ENCODE measurements at places on chromosomes 11 and 22.

DNA sequence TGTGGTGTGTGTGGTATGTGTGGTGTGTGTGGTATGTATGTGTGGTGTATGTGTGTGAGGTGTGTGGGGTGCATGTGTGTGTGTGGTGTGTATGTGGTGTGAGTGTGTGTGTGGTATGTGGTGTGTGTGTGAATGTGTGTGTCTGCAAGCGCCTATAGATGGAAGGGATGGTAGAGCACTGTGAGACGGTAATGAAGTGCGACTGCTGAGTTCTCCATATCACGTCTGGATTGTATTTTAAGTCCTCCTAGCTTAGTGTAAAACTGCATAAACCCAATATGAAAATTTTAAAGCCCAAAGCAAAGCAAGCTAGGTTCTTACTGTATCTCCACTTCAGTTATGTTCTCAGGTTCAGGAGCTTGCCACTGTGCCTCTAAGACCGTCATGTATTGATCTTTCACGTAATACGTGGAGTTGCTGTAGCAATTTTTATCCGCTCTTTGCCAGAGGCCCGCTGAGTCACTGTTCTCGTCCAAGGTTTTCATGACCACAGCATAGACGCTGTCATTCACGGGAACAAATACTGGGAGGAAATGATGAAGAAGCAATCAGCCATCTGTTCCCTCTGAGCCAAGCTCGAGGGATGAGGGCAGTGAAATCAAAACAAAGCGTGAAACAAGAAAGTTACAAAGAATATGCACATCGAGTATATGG, 5.5 kb downstream of the PLET1 start:
- DNase-seq = no peak

DNA sequence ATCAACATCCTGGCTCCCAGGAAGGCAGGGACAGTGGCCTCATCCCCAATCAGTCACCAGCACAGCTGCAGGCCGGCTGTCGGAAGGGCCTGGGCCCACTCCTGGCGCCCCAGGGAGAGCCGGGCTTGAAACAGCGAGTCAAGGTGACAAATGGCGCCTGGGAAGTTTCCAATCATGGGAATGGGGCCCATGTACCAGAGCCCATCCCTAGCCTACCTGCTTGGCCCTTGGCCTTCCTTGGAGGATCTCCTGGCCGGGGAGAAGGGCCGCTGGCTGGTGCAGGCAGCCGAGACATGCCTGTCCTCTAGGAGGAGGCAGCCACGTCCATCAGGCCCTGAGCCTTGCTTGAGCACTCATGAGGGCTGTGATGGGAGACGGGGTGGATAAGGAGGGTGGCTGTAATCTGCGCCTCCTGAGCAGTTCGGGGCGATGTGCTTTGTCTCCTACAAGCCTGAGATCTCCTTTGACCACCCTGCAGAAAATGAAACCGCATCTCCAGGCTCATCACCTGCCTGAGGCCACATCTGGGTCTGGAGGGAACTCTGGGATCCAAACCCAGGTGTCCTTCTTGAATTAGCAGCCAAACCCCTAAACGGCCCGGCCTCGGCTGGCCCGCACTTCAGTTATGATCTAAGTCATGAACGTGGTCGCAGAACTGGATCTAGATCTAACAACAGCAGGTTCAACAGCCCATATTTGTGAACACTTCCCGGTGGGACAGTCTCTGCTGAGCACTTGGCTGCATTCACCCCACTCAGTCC, 862.0 kb downstream of the TBC1D22A start:
- DNase-seq = no peak

- DNase-seq = no peak
These were observed 10.2 kb upstream of the DDB2 start for GRCh38 chr11:47204637-47204989.

GRCh38 chr11:117873828-117874125, 2.7 kb downstream of the FXYD6 start:
- no peak for DNase-seq

GRCh38 chr11:6604790-6605189, 1.2 kb downstream of the ILK start:
- DNase-seq = no peak

DNA sequence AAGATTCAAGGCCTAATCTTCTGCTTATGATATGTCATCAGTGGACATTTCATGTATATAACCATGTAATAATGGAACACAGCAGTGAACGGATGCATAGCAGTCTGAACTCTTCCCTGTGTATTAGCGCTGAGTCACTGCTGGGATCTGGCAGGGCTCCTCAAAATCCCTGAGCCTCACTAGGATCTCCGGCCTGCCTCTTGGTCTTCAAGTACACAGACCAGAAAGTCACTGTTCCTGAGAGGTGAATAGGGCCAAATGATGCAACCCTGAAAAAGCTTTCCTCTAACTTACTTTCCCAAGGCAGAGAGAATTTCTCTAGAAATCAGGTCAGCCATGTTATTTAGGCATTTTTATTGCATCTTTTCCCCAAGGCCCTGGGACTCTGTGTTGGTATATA, 35.0 kb downstream of the POU2AF1 start:
- DNase-seq = no peak

DNA sequence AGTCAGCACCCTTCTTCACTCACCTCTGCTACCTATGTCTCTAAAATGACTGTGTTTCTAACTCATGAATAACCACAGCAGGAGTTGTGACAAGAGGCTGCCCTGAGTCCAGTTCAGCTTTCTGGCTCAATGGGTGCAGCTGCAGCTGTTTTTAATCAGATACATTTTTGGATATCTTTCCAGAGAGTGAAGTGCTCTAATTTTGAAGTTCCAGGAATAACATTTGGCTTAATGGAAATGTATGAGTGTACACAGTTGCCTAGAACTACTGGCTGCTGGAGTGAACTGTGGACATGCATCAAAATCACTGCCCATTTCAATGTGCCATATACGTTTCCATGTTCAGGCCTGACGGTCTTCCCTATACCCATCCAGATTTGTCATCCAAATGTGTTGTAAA, 769.5 kb upstream of the ANO3 start:
- DNase-seq = no peak

DNA sequence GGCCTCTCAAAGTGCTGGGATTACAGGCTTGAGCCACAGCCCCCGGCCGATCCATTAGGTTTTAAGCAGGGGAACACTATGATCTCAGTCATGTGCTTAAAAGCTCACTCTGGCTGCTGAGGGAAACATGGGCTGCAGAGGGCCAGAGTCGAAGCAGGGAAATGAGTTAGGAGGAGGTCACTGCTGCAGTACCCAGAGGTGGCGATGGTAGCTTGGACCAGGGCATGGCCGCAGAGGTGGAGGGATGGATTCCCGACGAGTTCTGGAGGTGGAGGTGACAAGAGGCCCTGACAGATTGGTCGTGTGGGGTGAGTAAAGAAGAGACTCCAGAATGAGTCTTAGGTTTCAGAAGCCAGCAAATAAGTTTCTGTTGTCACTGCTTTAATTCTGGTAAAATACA, 54.4 kb upstream of the INCENP start:
- DNase-seq = no peak

GRCh38 chr11:15967166-15967565, 389.2 kb downstream of the SOX6 start:
- DNase-seq = peak; percentile 89

DNA sequence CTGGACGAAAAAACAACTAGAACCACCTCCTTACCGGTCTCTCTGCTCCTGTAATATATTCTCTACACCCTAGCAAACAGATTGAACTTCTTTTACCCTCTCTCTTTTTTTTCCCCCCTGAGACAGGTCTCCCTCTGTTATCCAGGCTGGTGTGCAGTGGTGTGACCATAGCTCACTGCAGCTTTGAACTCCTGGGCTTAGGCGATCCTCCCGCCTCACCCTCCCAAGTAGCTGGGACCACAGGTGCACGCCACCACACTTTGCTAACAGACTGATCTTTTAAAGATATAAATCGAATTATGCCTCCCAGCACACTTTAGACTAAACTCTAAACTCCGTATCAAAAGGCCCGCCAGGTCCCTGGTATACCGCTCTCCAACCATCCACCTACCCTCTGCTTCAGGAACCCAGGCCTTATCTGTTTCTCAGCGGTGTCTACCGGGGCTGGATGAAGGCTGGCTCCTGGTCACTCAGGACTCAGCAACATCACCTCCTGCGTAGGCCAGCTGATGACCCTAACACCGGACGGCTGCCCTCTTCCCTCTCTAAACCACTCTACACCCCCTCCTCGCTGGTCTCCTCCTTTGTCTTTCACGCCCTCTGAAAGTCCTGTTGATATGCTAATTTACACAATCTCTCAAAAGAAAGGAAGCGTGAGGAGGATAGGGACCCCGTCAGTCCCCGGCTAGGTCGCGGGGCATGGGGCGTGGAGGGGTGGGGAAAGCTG, 745 bp downstream of the C22orf39 start:
- no peak for DNase-seq

DNA sequence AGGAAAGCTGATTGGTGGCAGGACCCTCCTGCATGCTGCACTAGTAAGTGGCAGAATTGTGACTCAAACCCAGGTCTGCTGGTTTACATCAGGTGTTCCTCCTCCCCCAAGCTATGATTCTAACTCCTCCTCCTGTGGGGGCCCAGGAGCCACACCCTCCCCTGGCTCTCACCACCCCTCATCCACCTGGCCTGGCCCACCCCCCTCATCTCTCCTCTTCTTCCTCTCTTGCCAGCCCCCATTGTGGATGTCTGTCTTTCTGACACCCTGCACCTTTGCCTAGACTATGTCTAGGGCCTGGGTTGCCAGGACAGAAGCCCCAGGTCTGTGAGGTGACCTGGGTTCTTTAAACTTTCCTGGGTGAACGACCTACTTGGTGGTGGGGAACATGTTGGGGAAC, 59.9 kb downstream of the GRIK4 start:
- DNase-seq = no peak

DNA sequence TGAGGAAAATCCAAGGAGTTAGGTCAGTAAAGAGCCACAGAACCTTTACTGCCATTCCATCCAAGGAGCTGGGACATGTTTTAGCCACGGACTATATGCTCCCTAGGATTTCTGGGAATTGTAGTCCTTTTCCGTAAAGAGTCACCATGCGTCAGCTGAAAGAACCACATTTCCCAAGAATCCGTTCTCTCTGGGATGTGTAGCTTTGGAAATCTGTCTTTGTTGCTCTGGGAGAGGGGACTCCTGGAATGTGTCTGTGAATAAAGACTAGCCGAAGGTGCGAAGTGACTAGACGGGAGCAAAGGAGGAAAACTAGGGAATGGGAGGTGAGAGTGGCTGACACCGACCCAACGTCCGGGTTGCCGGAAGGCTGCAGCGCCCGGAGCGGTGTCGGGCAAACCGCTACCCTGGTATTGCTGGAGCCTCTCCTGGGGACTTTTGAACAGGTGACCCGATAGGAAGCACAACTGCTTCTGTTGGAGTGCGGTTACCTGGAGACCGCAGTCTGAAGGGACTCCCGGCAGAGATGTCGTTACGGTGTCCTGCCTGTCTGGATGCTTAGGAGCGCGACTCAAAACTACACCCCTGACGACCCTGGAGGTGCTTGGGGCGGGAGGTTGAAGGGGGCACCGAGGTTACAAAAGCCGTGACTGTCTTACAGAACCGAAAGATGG, at the start of gene IFTAP:
Gene IFTAP, plus strand, starts transcription at position 187 of the 674 bp plus-strand sequence. CDS start 15,602 bp downstream, outside the sequence.
- peak; percentile 86 for DNase-seq

DNA sequence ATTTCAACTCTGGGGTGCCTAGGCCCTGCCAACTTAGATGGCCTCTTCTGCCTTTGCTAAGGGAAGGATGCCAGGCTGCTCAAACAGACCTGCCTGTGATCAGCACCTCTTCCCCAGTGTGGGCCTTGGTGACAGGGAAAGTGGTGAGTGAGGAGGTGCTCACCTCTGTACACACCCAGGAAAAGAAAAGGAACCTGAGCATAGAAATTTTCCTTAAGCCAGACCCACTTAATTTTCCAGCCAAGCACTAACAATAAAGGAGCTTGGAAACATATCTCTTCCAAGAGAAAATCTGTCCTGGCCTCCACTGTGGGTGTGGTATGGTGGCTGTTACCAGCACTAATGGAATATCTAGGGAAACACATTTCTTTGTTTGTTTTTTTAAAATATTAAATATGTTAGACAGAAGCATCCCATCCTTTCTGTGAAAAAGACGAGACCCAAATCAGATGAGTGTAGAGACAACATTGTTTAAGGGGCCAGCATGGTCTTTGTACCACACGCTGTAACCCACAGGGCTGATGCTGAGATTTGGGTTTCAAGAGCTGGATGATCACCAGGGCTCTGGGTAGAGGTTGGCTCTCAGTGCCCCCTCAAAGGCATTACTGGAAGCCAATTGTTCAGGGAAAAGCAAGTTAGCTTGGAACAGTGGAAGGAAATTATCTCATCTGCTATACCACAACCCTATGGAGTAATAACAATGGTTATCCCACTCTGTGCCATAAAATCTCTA, 472.2 kb downstream of the INSC start:
- DNase-seq = no peak

DNA sequence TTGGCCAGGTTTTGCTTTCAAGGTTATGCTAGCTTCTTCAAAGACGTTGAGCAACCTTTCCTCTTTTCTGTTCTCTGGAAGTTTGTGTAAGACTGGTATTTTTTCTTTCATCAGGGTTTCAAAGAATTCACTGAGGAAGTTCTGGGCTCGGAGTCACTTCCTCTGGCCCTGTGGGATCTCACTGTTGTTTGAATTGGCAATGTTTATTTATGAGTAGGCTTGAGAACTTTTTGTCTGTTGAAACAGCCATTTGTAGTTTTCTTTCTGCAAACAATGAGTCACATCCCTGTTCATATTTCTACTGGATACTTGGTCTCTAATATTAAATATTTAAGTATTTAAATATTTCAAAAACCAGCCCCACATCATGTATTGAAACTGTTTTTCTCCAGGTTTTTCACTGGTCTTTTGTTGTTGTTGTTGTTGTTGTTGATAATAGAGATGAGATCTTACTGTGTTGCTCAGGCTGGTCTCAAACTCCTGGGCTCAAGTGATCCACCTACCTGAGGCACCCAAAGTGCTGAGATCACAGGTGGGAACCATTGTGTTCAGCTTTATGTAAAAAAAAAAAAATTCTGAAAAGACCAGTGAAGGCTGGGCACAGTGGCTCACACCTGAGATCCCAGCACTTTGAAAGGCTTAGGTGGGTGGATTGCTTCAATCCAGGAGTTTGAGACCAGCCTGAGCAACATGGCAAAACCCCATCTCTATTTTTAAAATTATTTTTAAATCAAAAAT, 26.9 kb downstream of the SUSD2 start:
- peak; percentile 14 for DNase-seq

GRCh38 chr11:78930810-78931523, 356.3 kb upstream of the NARS2 start:
- no peak for DNase-seq

DNA sequence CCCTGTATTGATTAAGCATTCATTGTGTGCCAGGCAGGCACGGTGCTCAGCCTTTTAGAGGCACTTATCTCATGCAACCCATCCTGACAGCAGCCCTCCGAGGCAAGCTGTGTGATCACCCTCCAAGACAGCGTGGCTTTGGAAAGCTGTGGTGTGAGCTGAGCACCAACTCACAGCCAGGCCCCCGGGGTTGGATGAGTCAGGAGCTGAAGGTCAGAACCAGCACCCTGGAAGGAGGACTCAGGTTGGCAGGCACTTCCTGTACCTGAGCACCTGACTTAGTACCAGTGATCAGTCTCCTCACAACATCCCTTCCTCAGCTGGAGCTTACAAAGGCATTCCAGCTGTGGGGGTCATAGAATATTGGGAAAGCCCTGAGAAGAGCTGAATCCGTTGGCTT, 9.0 kb downstream of the PATZ1 start:
- DNase-seq = peak; percentile 88
